ENCODE measurements at places on chromosomes 12 and 14.

DNA sequence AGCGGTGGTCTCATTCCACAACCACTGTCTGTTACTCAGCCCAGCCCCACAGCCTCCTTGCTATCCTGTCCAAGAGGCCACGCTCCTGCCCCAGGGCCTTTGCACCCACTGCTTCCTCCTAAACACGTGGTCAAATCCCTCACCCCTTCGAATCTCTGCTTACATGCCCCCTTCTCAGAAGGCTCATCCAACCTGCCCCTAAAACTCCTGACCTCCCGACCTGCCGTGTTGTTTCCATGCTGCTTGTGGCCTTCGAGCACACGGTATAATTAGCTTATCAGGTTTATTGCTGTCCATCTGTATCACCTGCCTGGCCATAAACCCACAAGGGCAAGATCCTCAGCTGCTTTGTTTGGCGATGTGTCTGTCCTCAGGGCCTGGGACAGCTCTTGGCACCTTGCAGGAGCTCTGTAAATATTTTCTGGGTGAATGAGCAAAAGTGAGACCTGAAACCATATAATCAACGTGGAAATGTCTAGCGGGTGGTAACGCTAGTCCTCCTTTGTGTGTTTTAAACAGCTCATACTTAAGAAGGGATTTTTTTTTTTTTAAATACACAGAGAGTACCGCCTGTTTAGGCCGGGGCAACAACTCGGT lies 36.0 kb downstream of the SCARB1 start:
- no peak for DNase-seq

DNA sequence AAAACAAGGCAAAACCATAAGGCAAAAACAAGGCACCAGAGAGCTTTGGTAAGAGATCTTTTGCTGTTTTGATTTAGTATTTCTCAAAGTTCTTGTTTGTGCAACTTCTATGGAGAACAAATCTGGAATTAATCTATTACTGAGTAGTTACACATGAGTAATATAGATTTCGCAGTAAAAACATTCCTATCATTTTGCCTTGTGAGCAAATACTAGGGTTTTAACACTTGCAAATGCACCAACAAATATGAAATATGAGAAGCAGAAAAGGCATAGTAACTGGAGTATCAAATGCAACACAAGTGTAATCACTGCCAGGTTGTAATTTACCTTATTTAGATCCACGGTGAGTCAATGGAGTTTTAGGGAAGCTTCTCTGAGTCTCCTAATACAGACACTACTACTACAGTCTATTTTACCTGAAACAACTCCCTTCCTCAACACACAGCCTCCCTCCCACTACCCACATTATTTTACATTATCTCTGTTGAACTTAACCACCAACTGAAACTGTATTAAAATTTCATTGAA lies 324.1 kb downstream of the FLRT2 start:
- peak; percentile 81 for DNase-seq

DNA sequence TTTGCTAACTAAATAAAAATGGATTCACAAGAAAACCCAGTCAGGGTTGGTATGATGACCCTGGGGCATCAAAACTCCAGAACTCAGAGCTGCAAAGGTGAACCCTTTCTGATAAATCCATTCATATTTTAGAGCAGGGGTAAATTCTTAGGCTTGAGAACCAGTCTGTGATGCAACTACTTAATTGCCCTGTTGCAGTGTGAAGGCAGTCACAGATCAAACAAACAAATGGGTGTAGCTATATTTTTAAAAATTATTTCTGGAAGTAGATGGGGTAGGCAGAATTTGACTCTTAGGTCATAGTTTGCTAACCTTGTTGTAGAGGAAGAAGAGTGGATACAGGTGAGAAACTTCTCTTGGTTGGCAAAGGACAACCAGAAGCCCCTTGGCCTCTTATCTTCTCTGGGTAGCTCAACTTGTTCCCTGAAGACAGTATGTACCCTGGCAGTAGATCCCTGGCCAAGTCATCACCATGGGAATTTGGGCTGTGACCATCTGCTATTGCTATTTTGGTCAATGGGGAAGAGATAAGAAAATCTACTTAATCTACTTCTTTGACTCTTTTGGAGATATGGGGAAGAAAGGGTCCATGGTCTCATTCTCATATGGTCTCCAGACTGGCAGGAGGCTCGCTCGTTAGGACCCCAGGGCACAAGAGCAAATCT lies 216.1 kb downstream of the PPM1H start:
- DNase-seq: no peak

GRCh38 chr14:61670576-61670975 lies 24.7 kb upstream of the HIF1A start:
- no peak for DNase-seq

GRCh38 chr12:99455350-99456035 lies 192.1 kb upstream of the GARIN6 start:
- DNase-seq: peak; percentile 96

Data from adipocyte (in vitro differentiated cells).